ENCODE measurements at places on chromosomes 6 and 20.

DNA sequence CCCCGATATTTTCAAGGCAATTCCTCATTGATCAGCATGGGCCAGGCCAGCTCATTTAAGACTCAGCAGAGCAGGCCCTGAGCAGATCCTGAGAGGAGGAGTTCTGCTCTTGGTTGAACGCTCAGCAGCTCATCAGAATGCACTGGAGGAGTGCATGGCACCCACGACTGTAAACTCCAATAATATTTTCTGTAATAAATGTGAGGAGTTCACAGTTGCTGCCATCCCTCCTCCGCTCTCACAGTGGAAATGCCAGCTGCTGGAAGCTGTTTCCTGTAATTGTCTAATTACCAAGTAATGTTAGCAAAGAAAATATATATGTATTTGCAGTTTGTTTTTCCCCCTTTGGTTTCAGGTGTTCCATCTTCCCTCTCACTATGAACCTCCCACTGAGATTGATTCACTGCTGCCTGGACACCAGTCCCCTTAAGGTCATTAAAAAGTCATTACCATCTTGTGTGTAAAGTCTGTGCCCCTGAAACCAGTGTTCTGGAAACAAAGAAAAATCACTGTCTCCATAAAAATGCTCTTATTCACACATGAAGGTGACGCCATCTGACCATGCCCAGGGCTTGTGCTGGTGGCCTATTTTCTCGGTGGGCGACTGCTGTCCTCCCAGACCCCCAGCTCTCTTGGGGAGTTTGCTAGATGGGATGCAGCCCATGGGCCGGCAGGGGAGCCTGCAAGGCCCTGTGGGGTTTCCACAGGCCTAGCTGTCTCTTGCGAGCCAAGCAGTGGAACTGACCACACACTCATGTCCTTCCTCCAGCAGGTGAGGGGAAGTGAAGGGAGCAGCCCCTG is 374.2 kb downstream of the ZFAND3 start:
- DNase-seq, result no peak

GRCh38 chr6:77965449-77965848 is 312.6 kb downstream of the MEI4 start:
- DNase-seq, result no peak

DNA sequence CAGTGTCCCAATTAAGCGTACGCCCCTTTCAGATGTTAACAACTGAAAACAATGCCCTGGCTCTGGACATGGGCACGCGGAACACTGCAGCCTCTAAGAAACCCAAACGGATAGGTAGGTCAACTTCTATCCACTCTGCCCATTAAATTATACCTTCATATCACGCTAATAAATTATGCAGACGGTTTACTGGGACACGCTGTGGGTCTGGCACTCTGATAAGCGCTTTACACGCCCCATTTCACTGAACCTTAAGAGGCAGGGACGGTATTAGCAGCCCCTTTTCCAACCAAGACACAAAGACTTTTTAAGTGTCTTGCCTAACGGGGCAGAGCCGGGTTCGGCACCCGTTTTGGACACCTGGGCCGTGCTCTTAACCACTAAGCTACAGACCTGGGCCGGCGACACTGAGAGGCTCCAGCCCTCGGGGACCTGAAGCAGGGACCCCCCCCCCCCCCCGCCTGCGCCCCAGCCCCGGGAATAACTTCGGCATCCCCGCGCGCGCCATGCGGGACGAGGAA is 744 bp downstream of the STAU1 start:
- peak; percentile 67 for DNase-seq

DNA sequence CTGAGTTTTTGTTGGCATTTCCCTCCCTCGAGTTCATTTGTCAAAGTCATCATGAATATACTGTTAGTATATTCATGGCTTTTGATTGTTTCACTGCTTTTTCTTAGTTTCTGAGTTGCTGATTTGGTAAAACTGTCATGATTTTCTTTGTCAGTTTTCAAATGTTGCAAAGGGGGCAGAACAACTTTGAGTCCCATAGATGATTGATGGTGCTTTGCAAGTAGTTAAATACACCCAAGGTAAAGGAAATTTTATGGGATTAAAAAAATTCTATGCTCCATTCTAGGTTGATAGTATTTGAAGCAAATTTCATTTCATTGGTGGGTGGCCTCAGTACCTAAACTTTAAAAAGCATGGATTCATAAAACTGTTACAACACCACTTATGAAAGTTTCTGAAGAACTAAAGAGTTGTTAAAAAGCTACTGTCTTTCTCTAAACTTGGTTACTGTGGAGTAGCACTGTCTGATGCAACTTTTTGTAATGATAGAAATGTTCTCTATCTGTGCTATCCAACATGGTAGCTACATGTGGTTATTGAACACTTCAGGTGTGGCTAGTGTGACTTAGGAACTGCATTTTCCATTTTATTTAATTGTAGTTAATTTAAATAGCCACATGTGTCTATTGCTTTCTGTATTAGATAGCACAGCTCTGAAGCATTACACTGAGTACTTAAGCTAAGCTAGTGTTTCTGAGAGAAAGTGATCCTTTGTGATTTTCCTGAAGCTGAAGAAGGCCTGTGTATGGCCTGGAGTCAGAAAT is 153.6 kb downstream of the ZFAND3 start:
- no peak for DNase-seq

DNA sequence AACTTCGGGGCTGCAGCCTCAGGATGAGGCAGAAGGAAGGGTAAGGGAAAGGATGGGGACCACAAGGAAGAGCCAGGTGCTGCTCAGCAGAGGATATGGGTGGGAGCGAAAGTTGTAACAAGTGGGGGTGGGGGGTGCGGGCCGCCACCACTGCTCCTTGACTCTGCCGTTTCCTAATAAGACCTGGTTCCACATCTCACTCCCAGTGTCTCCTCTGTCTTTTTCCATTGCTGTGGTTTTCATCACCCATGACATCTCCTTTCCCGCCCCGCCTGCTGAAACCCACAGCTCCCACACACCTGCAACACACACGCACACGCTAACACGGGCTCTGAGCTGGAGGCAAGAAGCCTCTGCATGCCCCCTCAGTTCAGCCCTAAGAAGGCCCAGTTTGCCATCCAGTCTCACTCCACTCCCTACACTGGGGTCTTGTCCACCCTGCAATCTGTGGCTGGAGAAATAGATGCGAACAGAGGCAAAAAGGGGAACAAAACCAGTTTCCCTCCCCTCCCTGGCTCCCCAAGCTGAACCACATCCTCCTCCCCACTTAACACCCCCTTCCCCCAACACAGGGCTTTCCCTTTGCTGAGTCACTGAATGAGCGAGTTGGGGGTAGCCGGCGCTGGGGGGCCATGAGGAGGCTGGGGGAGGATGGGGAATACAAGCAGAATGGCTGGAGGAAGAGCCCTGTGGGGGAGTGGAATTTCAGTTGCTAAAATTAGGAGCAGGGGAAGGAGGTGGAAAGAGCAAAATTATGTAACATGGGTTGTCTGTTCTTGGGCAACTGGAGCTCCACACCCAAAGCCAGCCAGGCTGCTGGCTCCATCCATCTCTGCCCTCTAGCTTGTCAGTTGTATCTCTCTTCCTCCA is 11.5 kb downstream of the NFKBIL1 start:
- DNase-seq, result no peak

DNA sequence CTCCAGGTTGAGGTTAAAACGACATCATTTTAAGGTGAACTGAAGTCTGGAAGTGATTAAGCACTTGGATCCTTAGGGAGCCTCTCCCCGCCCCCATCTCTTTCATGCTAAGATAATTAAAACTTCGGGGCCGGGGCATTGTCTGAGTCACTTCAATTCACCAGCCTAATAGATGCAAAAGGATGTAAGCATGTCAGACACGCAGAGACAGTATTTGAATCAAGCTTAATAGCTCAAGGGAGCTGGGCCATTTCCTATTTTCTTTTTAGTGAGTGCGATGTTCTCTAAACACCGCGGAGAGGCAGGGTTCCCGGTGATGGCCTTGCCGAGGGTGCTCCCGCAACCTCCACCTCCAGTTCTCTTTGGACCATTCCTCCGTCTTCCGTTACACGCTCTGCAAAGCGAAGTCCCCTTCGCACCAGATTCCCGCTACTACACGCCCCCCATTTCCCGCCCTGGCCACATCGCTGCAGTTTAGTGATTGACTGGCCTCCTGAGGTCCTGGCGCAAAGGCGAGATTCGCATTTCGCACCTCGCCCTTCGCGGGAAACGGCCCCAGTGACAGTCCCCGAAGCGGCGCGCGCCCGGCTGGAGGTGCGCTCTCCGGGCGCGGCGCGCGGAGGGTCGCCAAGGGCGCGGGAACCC is 516 bp upstream of the IRF4 start:
- peak; percentile 67 for DNase-seq

GRCh38 chr20:8670893-8671215 is 398.0 kb upstream of the PLCB4 start:
- no peak for DNase-seq

DNA sequence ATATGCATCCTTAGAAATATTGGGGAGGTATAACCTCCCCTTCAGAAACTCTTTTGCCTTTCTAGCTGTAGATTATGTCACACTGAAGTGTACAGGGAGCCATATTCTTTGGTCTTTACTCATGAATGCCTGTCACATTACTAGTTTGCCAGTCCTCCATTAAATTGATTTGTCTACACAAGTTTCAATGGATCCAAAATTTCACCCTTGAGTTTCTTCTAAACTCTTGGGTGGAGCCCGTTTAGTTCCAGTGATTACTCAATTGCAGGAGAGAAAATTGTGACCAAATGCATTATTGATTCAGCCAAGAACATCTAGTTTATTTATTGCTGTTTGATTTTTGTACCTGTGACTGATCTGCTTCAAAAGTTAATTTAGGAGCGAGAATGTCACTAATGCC is 60.4 kb upstream of the TFB1M start:
- DNase-seq, result no peak

DNA sequence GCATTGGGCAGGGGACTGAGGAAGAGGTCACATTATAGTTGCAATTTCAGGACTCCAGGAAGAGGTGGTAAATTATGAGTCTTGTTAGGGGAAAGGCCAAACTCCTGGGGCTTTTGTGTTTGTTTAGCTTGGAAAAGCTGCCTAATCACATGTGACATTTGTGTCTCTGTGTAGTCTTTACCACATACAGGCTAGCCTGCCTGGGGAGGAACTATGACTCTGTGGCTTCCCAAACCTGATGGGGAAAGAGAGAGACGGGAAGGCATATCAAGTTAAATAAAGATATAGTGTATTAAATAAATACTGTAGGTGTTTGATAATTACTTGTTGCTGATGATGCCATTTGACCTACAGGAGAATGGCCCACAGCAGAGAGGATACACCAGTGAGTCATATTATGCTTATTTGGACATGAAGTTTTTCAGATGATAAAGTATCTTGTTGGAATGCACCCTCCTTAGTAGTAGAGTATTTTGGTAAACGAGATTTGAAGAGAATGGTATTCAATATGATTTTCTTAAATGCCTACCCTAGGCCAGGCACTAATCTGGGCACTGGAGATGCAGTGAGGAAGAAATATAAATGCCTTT is 4.0 kb downstream of the BLTP3A start:
- no peak for DNase-seq

DNA sequence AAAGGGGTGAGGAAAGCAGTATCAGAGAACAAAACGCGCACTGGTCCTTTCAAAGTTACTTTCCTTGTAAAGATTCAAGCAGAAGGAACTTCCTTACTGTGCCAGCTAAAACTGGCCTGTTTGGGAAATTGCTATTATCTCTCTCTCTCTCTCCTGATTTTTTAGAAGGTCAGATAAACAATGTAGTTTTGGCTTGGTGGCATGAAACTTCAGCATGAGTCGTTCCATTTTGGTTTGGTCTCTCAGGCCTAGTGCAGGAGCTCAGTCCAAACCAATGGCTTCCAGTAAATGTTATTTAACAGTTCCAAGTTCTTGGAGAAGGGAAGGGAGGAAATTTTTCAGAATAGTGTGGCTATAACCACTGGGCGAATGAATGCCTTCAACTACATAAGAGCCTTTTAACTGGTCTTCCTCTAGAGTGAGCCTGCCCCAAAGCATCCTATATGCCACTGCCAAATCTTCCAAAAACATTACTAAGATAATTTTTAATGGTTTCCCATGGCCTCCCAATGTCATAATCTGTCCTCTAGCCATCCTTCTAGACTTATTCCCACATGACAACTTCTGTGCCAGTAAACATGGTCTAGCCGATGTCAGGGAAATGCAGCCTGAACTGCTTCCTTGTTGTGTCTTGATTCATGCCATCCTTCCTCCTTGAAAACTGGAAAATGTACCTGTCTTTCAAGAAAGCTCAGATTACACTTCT is 9.1 kb upstream of the SNX9 start:
- no peak for DNase-seq

DNA sequence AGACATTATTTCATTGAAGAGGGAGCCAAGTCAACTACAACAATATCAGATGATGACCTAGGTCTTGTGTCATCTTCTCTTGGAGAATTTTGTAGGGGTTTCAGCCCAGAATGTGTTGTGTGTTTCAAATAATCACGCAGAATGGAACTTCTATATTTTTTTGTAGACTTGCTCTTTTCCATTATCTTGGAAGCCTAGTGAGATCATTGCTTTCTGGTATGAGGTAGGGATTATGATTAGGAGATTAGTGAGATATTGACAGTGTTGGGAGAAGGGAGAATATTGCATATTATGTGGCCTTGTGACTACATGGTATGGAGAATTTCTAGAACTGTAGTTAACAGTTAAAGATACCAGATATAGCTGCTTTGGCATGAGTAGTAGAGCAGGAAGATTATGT is 423.6 kb upstream of the PLCB4 start:
- DNase-seq, result no peak
